HS-5 (cell line): ENCODE measurements at places on chromosomes 4 and X.
A peak's percentile ranks its signal among the peaks of the same experiment; 100 is the strongest.

GRCh38 chr4:179981161-179981560 is 2262.0 kb upstream of the TENM3 start:
- DNase-seq = no peak

GRCh38 chrX:80765220-80765625 is 44.5 kb downstream of the BRWD3 start:
- DNase-seq = peak; percentile 70

- no peak for DNase-seq
Measured at GRCh38 chr4:7076696-7077082, 8.8 kb upstream of the GRPEL1 start.

GRCh38 chr4:157739242-157739641 is 433.6 kb downstream of the GASK1B start:
- peak; percentile 47 for DNase-seq

- no peak for DNase-seq
Measured at GRCh38 chr4:7771056-7771455, 168.6 kb downstream of the AFAP1 start.

GRCh38 chr4:36301127-36301526 is 19.7 kb downstream of the DTHD1 start:
- no peak for DNase-seq

DNA sequence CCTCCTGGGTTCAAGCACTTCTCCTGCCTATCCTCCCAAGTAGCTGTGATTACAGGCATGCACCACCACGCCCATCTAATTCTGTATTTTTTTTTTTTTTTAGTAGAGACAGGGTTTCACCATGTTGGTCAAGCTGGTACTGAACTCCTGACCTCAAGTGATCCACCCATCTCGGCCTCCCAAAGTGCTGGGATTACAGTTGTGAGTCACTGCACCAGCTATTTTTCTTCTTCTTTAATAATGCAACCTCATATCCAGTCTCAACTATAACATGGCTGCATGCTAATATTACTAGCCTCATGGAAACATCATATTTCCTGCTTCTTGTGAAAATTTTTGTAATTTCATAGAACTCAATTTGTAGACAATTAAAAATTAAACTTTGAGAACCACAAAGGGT is 706.5 kb downstream of the KCTD8 start:
- no peak for DNase-seq

DNA sequence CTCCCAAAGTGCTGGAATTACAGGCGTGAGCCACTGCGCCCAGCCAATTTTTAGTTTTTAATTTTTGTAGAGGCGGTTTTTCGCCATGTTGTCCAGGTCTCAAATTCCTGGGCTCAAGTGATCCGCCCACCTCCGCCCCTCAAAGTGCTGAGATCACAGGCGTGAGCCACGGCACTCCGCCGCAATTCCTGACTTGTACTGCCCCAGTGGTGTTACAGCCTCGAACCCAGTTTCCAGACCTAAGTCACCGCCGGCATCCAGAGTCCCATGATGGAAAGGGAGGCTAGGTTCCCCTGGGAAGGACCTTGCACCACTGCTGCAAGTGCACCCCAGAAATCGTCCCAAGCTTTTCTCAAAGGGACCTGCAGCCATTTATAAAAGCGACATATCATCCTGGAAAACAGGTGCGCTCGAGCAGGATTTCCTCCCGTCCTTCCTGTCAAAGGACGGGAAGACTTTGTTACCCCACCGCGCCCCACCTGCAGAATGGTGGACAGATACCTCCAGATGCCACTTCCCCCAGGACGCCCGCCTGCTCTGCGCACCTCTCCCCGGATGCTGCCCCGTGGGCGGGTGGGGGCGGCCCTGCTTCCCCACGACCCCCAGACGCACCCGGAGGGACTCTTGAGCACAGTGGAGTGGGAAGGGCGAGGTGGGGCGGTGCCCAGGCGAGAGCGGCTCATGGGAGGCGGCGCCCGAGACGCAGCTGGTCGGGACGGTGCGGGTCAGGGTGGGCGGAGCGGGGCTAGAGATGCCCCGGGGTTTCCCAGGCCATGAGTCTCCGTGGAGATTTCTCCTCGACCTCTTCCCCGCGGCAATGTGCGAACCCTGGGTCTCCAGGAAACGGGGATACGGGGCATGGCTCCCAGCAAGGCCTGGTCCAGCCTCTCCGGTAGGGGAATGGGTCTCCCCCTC is 947 bp upstream of the RPL10 start:
- DNase-seq = no peak

GRCh38 chr4:55736605-55737183 is 82.9 kb upstream of the EXOC1L start:
- DNase-seq = no peak

- DNase-seq = no peak
Measured at GRCh38 chr4:7938609-7939376, 868 bp downstream of the AFAP1 start.

- peak; percentile 13 for DNase-seq
Measured at GRCh38 chr4:74823194-74823593, 28.9 kb upstream of the BTC start.

- no peak for DNase-seq
Measured at GRCh38 chr4:158122501-158122900, 50.3 kb downstream of the GASK1B start.

- no peak for DNase-seq
Measured at GRCh38 chr4:172654457-172654856, 514.2 kb upstream of the GALNT7 start.

- no peak for DNase-seq
Measured at GRCh38 chrX:97311066-97311778, 427.5 kb downstream of the RPA4 start.

DNA sequence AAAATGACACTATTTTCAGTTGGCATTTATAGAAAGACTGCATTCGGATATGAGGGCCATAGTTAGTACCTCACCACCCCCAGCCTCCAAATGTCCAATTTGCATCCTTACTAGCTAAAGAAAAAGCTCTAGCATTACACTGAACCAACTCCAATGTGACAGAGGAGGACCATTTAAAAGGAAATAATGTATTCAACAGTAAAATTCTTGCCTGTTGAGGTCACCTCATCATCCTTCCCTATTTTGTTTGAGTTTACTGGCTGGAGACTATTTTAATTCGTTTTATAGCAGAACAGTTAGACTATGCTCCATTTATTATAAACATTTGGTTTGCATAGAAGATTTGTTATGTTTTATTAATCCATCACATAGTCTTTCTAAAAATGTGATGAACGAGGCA is 88.2 kb upstream of the PPARGC1A start:
- DNase-seq = no peak

DNA sequence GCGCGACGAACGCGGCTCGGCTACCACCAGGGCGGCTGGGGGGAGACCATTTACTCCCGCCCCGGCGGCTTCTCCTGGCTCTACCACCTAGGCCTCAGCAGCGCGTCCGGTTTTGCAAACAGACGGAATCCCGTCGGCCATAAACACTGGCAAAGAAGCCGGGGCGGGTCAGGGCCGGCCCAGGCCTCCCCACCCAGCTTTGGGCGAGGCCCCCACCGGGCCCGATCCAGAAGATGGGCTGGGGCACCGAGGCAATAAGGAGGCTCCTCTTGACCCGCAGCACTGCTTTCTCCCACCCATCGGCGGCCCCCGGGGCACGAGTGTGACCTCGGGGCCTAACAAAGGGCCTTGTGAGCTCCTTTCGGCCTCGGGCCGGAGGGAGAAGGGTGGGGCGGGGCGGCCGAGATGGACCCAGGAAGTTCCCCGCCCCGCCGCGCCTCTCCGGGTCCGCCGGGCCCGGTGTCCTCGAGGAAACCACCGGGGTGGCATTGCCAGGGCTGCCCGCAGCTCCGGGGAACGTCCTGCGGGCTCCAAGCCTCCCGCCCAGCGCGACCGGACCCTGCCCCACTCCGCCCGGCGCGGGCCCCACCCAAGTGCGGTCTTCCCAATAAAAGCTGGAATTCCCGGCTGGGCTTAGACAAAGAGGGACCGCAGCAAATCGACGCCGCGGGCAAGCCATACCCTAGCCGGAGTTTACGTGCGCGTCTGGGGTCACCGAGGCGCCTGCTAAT is 5.9 kb downstream of the BCOR start:
- DNase-seq = no peak

DNA sequence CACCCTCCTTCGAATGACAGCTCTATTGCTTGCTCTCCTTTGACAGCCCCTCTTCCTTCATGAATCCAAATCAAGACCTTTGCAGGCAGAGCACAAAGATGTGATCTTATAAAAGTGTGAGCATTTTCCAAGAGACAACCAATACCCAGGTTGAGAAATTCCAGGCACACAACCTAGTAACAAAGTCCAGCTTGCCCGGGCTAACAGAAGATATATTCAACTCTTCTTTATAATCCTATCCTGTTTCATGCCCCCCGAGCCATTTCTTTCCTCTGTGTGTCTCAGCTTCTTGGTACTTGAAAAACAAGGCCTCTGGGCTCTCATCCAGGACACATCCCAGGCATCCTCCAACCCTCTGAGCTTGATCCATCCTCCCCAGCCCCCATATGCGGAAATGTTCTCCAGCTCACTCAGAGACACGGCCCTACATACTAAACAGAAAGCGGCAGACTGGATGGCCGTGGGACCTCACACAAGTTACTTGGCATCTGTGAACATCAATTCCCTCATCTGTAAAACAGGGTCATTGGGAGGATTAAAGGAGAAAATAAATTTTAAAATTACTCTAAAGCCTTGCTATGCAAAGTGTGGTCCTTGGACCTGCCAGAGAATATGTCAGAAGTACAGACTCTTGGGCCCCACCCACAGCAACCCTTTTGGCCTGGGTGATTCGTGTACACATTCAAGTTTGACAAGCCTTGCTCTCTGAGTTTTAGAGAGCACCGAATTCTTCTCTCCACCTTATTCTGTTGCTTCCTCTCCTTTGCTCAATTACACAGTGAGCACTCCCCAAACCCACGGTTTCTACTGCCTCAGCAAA is 627.0 kb downstream of the BCOR start:
- DNase-seq = no peak

- DNase-seq = no peak
Measured at GRCh38 chrX:102846544-102847236, 90.4 kb upstream of the RAB40AL start.

- DNase-seq = no peak
Measured at GRCh38 chr4:24751926-24752539, 43.3 kb upstream of the SOD3 start.

- no peak for DNase-seq
Measured at GRCh38 chrX:145190801-145191389, 56.4 kb upstream of the SPANXN1 start.

- DNase-seq = peak; percentile 30
Measured at GRCh38 chr4:83074086-83074704, 39.2 kb downstream of the COPS4 start.

GRCh38 chr4:179858221-179858620 is 2385.0 kb upstream of the TENM3 start:
- no peak for DNase-seq

DNA sequence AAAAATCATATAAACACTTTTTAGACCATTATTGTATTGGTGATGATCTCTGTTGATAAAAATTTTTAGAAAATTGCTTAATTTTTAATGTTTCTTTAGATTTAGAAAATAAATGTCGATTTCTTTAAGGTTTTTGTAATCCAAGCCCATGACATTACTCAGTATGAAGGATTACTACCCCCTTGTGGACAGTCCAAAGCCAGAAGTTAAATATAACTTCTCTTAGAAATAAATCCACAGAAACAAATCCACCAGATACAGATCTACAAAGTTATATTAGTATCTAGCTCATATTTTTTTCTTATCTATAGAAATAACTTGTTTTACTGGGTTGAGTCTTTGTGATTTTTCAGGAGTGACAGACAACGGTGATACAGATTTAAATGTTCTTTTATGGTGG is 18.9 kb downstream of the TIFA start:
- no peak for DNase-seq

DNA sequence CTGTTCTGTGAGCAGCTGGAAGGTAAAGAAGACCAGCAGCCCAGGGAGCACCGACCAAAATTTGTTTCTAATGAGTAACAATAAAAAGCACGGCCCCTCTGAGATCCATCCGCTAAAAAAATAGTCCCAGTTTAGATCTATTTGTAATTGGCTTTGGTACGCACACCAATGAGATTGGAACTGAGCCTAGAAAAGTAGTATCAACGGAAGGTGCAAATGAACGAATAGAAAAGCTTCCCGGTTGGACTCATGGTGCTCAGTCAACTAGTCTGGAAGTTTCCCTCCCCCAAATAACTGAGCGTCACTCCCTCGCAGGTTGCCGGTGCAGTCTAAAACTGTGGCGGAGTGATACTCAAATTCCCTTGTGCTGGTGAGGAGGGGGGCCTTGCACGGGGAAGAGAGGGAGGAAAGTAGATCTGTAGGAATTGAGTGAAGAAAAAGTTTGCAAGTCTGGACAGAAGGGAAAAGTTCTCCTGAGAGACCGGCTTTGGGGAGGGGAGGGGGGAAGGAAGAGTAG is at the start of gene COL4A5:
TSS of gene COL4A5 (plus strand) at position 413 of the 517 bp plus-strand sequence. CDS start 288 bp downstream, outside the sequence.
- DNase-seq = peak; percentile 65

DNA sequence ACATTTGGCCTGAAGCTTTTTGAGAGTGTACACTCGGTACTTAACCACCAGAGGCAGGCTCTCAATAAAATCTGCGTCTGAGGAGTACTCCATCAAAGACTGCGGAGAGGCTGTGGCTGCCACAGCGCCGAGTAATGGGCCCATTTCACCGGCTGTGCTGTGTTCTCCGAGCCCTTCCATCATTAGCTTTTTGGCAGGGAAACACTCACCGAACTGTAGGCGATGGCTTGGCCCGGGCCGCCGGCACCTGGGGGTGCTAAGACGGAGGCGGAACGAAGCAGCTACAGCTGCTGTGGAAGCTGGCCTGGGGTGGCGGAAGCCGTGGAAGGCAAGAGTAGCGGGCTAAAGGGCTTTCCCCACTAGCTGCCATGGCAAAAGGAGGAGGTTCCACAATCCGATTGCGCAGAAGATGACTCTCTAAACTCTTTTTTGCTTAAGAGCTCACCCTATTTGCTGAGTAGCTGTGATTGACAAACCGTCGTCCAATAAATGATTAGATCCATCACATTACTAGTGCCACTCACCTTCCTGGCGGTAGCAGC is 48.5 kb upstream of the PABPC1L2A start:
- DNase-seq = no peak

DNA sequence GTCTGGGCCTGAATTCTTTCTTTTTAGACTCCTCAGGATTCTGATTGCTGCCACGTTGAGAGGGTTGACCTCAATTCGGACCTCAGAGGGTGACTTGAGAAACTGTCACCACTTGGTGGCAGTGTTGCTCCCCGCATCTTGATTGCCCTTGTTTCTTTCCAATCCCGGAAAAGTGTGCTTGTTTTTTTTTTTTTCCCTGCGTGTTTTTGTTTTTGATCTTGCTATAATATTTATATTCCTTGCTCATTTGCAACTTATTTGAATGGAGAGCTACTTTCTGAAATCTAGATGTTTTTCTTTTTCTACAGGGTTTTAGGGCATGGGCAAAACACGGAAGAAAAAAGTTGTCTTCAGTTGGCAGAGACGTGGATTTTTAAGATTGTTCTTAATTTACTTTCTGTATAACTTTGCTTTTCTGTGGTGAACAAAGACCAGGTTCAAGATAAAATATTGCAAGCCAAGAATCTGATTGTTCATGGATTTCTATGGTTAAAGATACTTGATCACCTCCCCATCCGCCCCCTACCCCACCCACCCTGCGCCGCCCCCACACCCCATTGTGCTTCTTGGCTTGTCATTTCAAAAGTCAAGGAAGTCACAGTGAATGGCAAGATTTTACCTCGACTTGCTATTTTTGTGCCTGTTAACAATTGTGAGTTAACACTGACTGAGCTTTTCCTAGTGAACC is 102.0 kb downstream of the PTTG2 start:
- peak; percentile 41 for DNase-seq

- DNase-seq = no peak
Measured at GRCh38 chrX:151175283-151176062, 911 bp upstream of the GPR50 start.

- DNase-seq = no peak
Measured at GRCh38 chr4:80049813-80050534, 23.1 kb downstream of the ANTXR2 start.

GRCh38 chrX:123834116-123834515 is 25.7 kb upstream of the XIAP start:
- no peak for DNase-seq
